ENCODE measurements at places on chromosomes 3 and 15. TPM values are rescaled to one million over a fixed set of nuclear protein-coding genes. Genes with fewer than 3 reads are reported as not detected.

- H3K36me3 ChIP-seq, result no peaks in the 10 kb centered on the region
- H3K27me3 ChIP-seq, result no peaks in the 10 kb centered on the region
- no peak overlapping the region for H3K4me3 ChIP-seq
- DNase-seq, result no peak
These were observed 195.2 kb upstream of the MCTP2 start for GRCh38 chr15:94036156-94036555.

GRCh38 chr3:71693641-71694040 is 31.6 kb downstream of the EIF4E3 start:
- H3K36me3 ChIP-seq, result no peaks in the 10 kb centered on the region
- DNase-seq, result no peak
- H3K27ac ChIP-seq, result no peak overlapping the region
- H3K27me3 ChIP-seq, result no peaks in the 10 kb centered on the region
- H3K4me3 ChIP-seq, result no peak overlapping the region

The TARS3 gene
- total RNA-seq, result 16.5 TPM

DNA sequence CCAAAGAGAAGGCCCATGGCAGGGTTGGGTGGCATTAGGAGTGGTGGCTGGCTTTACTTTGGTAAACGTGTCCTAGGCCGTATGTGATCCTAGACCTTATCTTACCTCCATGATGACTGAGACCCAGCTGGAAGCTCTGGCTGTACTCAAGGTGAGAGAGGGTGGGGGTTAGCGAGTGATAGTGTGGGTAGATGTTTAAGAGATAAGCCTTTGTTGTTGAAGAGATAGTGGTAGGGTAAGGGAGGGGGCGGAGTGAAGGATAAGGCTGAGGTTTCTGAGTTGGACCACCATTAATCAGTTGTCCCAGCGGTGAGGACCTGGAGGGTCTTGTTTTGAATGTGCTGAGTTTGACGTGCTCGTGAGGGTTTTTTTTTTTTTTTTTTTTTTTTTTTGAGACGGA is 61.5 kb upstream of the ULK4 start:
- no peaks in the 10 kb centered on the region for H3K36me3 ChIP-seq
- DNase-seq, result no peak
- no peak overlapping the region for H3K4me3 ChIP-seq

DNA sequence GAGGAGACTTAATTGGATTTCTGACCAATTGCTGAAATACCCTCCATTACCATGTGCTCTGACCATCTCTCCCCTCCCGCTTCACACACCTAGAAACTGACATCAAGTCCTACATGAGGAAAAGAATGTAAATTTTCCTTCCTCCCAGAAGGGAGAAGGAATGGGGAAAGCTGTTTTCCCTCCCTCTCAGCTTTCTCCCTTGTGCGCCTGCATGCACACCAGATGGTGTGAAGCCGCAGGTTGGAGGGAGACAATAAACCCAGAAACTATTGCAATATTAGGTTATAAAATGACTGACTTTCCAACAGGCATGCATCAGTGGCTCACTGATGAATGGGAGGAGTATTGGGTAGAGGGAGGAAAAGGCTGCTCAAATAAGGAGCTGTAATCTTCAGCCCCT is 50.9 kb downstream of the MB21D2 start:
- H3K27ac ChIP-seq, result 0 out of 2 replicates have a peak overlapping the region, but pooled peaks have one; percentile 32
- no peaks in the 10 kb centered on the region for H3K27me3 ChIP-seq
- H3K36me3 ChIP-seq, result no peaks in the 10 kb centered on the region
- DNase-seq, result no peak

The CORO2B gene
- 2.8 TPM for total RNA-seq

DNA sequence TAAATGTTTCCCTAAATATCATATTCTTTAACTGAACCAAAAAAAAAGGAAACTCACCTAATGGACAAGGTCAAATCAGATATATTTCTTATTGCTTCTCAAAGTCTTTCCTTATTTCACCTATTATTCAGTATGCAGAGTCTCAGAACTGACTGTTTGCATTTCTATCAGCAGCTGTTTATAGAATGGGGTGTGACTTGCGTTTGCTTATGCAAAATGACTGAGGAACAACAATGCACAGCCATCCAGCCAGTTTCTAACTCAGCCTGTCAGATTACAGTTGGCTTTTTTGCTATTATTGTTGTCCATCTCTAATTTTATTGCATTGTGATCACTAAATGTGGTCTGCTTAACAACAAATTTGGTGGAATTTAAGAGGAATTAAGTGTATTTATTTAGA is 40.7 kb downstream of the RAB27A start:
- H3K27ac ChIP-seq, result no peak overlapping the region
- H3K27me3 ChIP-seq, result no peaks in the 10 kb centered on the region
- no peak for DNase-seq
- H3K36me3 ChIP-seq, result no peaks in the 10 kb centered on the region
- peaks cover 5% of the 10 kb centered on the region for H3K4me1 ChIP-seq

- no peaks in the 10 kb centered on the region for H3K4me1 ChIP-seq
- no peak overlapping the region for H3K27ac ChIP-seq
- DNase-seq, result peak; percentile 75
- H3K27me3 ChIP-seq, result no peaks in the 10 kb centered on the region
- no peak overlapping the region for H3K4me3 ChIP-seq
These were observed 596.7 kb downstream of the FGF12 start for GRCh38 chr3:192130534-192131132.

DNA sequence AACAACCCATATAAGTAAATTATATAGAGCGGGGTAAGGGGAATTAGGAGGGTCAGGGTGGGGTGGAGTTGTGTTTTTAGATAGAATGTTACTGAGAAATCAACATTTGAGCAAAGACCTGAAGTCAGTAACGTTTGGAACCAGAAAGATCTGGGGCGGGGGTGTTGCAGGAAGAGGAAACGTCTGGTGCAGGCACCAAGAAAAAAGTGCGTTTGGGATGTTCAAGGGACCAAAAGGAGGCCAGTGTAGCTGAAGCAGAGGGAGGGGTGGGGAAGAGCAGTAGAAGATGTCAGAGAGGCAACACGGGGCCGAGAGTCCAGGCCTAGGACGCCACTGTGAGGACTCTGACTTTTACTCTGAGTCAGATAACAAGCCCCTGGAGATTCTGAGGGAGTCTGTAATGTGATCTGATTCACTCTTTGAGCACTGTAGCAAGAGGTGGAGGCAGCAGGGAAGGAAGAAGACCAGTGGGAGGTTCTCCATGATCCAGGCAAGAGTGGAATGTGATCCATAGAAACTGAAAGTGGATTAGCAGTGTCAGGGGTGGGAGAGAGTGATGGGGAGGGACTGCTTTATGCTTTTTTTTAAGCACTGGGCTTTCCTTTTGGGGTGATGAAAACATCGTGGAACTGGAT is 179.3 kb upstream of the CHRM5 start:
- no peaks in the 10 kb centered on the region for H3K4me1 ChIP-seq
- no peak overlapping the region for H3K4me3 ChIP-seq
- DNase-seq, result no peak
- H3K36me3 ChIP-seq, result no peaks in the 10 kb centered on the region
- H3K27ac ChIP-seq, result no peak overlapping the region

GRCh38 chr3:58242340-58242739 is 4.7 kb downstream of the ABHD6 start:
- H3K27me3 ChIP-seq, result peaks cover 22% of the 10 kb centered on the region
- H3K36me3 ChIP-seq, result no peaks in the 10 kb centered on the region
- no peak for DNase-seq
- no peak overlapping the region for H3K27ac ChIP-seq

GRCh38 chr15:64894395-64895056 is 17.2 kb upstream of the ANKDD1A start:
- no peaks in the 10 kb centered on the region for H3K27me3 ChIP-seq
- peak; percentile 82 for DNase-seq
- peak overlapping the region; percentile 87 for H3K27ac ChIP-seq

DNA sequence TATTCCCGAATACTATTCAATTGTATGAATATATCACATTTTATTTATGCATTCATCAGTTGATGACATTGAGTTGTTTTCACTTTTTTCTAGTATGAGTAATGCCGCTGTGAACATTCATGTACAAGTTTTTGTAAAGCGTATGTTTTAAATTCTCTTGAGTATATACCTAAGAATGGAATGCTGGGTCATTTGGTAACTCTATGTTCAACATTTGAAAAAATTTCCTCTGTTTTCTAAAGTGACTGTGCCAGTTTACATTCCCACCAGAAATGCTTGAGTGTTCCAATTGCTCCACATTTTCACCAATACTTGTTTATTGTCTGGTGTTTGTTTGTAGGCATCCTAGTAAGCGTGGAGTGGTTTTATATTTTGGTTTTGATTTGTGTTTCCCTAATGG is 144.5 kb downstream of the EPHA6 start:
- no peaks in the 10 kb centered on the region for H3K4me1 ChIP-seq
- H3K27ac ChIP-seq, result no peak overlapping the region
- DNase-seq, result no peak
- H3K4me3 ChIP-seq, result no peak overlapping the region
- H3K36me3 ChIP-seq, result no peaks in the 10 kb centered on the region

- peaks cover 4% of the 10 kb centered on the region for H3K36me3 ChIP-seq
- peak overlapping the region; percentile 91 for H3K27ac ChIP-seq
- H3K27me3 ChIP-seq, result no peaks in the 10 kb centered on the region
- DNase-seq, result peak; percentile 29
- peak overlapping the region; percentile 93 for H3K4me3 ChIP-seq
These were observed 941 bp upstream of the SLC26A6 start for GRCh38 chr3:48636149-48636655.

- no peak for DNase-seq
- H3K27ac ChIP-seq, result no peak overlapping the region
- no peaks in the 10 kb centered on the region for H3K36me3 ChIP-seq
- H3K4me3 ChIP-seq, result no peak overlapping the region
These were observed 12.7 kb upstream of the CILP start for GRCh38 chr15:65223996-65224395.

- H3K4me1 ChIP-seq, result no peaks in the 10 kb centered on the region
- H3K27me3 ChIP-seq, result peaks cover 43% of the 10 kb centered on the region
- no peaks in the 10 kb centered on the region for H3K36me3 ChIP-seq
- DNase-seq, result no peak
These were observed 9.3 kb downstream of the DUOX1 start for GRCh38 chr15:45138814-45139765.

- H3K27ac ChIP-seq, result no peak overlapping the region
- DNase-seq, result no peak
- no peaks in the 10 kb centered on the region for H3K27me3 ChIP-seq
- peaks cover 14% of the 10 kb centered on the region for H3K4me1 ChIP-seq
- peaks cover 20% of the 10 kb centered on the region for H3K36me3 ChIP-seq
These were observed 688 bp downstream of the XPC start for GRCh38 chr3:14177580-14178246.

The SYNPR gene
- total RNA-seq, result 2.6 TPM

The GOLGA8G gene
- not detected for total RNA-seq

DNA sequence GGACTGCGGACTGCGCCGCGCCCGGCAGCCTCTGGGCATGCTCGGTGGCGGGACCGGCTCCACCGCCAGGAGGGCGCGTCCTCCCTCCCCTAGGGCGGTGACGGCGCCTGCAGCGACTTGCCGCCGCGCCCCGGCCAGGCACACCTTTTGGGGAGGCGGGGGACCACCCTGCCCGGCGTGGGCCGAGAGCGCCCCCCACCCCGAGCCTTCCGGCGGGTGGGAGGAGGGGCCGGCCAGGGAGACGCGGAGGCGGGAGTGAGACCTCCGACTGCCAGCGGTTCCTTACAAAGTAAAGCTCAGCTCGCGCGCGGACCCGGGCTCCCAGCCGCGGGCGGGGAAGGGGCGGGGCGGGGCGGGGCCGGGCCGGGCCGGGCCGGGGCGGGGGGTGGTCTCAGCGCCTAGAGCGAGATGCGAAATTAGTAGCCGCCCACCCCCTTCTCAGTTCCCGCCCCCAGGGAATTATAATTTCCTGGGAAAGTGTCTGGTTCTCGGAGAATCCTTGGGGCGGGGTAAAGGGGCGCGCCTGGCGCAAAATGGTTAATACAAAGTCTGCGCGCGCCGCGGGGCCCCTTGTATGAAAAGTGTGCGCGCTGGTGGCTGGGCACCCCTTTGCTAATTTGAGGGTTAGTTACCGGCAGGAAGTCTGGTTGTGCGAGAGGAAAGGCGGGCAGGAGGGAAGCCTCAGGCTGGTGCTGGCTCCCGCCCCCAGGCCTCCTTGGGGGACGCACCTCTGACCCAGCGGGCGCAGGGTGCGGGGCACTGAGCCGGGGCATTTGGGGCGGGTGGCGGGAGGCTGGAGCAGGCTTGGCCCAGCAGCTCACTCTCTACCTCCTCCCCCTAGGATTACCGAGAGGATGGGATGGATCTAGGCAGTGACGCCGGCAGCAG is 224.8 kb upstream of the IL12A start:
- H3K4me3 ChIP-seq, result peak overlapping the region; percentile 95
- H3K36me3 ChIP-seq, result no peaks in the 10 kb centered on the region
- H3K27ac ChIP-seq, result peak overlapping the region; percentile 94
- peaks cover 34% of the 10 kb centered on the region for H3K4me1 ChIP-seq
- DNase-seq, result peak; percentile 90

- no peak overlapping the region for H3K4me3 ChIP-seq
- DNase-seq, result no peak
- no peaks in the 10 kb centered on the region for H3K36me3 ChIP-seq
These were observed 71.6 kb upstream of the SYN2 start for GRCh38 chr3:11932636-11933035.

The EHHADH gene
- 5.1 TPM for total RNA-seq

DNA sequence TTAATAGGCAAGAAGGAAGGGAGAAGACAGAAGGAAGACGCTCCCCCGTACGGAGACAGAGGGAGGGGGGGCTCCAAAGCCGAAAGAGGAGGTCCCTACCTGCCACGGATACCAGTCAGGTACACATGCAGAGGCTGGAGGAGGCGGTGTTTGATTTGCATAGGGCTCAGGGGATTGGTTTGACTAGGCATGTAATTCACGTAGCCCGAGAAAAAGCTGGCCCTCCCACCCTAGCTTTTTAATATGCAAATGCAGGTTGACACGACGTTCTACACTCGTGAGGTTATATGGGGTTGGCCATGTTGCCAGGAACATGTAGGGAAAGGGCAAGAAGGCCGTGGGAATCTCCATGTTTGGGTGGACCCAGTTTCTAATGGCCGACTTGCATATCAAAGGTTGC is 29.8 kb downstream of the ZNF592 start:
- DNase-seq, result peak; percentile 74
- peaks cover 7% of the 10 kb centered on the region for H3K36me3 ChIP-seq
- H3K4me1 ChIP-seq, result peaks cover 9% of the 10 kb centered on the region
- H3K27ac ChIP-seq, result no peak overlapping the region
- H3K27me3 ChIP-seq, result no peaks in the 10 kb centered on the region

DNA sequence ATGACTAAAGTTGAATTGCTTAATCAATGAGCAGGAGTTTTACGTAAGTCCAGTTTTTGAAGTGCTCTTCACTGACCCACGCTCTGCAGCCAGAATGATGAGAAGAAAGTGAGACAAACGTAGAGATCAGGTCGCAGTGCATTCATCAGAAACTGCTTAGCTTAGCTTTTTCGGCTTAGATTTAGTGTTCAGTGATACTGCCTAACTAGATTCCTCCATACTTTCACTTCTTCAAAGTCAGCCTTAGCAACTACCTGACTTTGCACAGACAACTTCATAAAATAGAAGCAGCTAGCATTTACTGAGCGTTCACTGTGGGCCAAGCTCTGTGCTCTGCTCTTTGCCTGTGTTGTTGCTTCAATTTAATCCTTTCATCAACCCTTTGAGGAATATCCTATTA is 116.1 kb downstream of the KCNH8 start:
- H3K27me3 ChIP-seq, result no peaks in the 10 kb centered on the region
- H3K36me3 ChIP-seq, result no peaks in the 10 kb centered on the region
- peaks cover 24% of the 10 kb centered on the region for H3K4me1 ChIP-seq
- no peak overlapping the region for H3K27ac ChIP-seq
- H3K4me3 ChIP-seq, result no peak overlapping the region
- no peak for DNase-seq

- peak; percentile 76 for DNase-seq
- H3K4me1 ChIP-seq, result peaks cover 17% of the 10 kb centered on the region
- H3K27ac ChIP-seq, result no peak overlapping the region
- H3K27me3 ChIP-seq, result no peaks in the 10 kb centered on the region
- no peaks in the 10 kb centered on the region for H3K36me3 ChIP-seq
These were observed 727.8 kb downstream of the NLGN1 start for GRCh38 chr3:174125267-174125824.
